ENCODE measurements at places on chromosomes 7 and 10. TPM values are rescaled to one million over a fixed set of nuclear protein-coding genes. Genes with fewer than 3 reads are reported as not detected.

GRCh38 chr10:133336577-133337369 lies at the start of gene CALY:
CALY (minus strand) TSS chr10:133336896; CDS start chr10:133328989, 7,907 bp downstream.
- H3K27ac ChIP-seq = peak within 1 kb of the TSS; percentile 34
- DNase-seq = peak; percentile 88
- H3K36me3 ChIP-seq = no peaks in the 10 kb centered on the region
- H3K4me1 ChIP-seq = peaks cover 7% of the 10 kb centered on the region
- H3K27me3 ChIP-seq = peaks cover 35% of the 10 kb centered on the region
- peak within 1 kb of the TSS; percentile 45 for H3K4me3 ChIP-seq

GRCh38 chr10:34507217-34507616 lies 307.9 kb downstream of the PARD3 start:
- no peaks in the 10 kb centered on the region for H3K36me3 ChIP-seq
- no peaks in the 10 kb centered on the region for H3K4me1 ChIP-seq
- no peak overlapping the region for H3K27ac ChIP-seq
- no peak overlapping the region for H3K4me3 ChIP-seq
- DNase-seq = no peak

Gene C10orf90
- not detected for total RNA-seq

DNA sequence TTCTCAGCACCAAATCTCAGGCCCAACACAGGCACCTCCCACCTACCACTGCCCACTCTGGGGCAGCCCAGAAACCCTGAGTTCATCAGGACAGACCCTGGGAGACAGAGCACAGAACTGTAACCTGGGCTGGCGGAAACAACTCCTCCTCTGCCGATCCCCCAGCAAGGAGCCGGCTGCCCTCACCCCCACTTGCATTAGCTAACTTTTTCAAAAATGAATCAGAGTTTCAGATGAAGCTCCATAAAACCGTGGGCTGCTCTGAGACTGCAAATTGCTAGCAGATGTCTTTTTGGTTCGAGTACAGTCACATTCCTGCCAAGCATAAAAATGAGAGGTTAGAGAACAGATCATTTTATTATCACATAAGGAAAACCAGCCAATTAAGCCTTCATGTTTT lies 93.4 kb upstream of the PARD3 start:
- no peaks in the 10 kb centered on the region for H3K4me1 ChIP-seq
- H3K27me3 ChIP-seq = no peaks in the 10 kb centered on the region
- no peaks in the 10 kb centered on the region for H3K36me3 ChIP-seq
- no peak for DNase-seq

GRCh38 chr7:69703099-69703498 lies 104.8 kb downstream of the AUTS2 start:
- H3K27me3 ChIP-seq = peaks cover 4% of the 10 kb centered on the region
- no peak overlapping the region for H3K4me3 ChIP-seq
- H3K36me3 ChIP-seq = no peaks in the 10 kb centered on the region
- H3K4me1 ChIP-seq = peaks cover 29% of the 10 kb centered on the region
- no peak overlapping the region for H3K27ac ChIP-seq
- no peak for DNase-seq

DNA sequence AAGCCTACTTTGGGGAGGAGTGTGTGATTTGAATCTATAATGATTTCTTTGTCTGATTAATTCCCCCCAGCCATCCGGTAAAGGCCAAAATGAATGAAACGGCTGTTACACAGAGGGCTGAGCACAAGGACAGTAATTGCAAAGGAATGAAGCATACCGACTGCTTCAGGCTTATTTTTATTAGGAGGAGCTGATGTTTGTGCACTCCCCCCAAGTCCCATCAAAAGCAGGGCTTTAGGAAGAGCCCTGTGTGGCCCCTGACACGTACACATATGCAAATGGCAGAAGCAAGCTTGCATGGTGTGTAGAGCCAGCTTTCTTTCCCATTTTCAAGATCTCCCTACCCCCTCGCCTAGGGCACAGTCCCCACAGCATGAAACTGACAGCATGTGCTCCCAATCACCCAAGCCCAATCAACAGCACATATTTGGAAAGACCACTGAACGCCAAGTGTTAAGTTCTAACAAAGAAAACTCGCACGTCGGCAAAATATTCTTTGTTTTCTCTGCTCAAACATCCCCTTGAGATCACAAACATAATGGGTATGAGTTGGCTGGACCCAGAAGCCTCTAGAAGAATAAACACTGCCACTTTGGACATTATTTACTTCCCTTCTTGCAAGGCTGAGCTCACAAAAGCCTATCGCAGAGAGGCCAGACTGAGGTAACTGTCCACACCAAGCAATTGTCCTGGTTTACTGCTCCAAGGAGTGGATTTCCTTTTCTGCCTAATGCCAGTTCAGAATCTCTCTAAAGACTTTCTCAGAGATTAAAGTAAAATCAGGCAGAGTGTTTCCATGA lies 143.0 kb downstream of the CUBN start:
- DNase-seq = no peak
- H3K4me3 ChIP-seq = no peak overlapping the region
- peaks cover 6% of the 10 kb centered on the region for H3K27me3 ChIP-seq
- no peak overlapping the region for H3K27ac ChIP-seq
- H3K36me3 ChIP-seq = no peaks in the 10 kb centered on the region

Gene FXYD4
- total RNA-seq = not detected

- no peak overlapping the region for H3K4me3 ChIP-seq
- no peaks in the 10 kb centered on the region for H3K27me3 ChIP-seq
- no peak overlapping the region for H3K27ac ChIP-seq
- H3K4me1 ChIP-seq = no peaks in the 10 kb centered on the region
Observed at GRCh38 chr10:129345763-129346162, 121.3 kb upstream of the MGMT start.

Gene CRYGN
- total RNA-seq = not detected

DNA sequence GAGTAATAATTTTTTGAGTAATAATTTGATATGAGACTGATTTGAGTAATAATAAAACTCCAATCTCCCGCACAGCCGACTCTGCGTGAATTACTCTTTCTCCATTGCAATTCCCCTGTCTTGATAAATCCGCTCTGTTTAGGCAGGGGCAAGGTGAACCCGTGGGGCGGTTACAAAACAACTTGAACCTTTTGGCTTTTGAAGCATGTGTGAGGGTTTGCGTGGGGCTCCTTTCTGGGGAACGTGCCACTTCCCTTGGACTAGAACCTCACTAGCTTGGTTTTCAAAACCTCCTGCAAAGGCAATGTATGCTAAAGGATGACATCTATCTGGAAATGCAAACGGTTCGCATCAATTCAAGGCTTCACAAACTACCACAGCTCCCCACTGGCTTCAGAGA lies 1.5 kb downstream of the CRPPA start:
- no peaks in the 10 kb centered on the region for H3K27me3 ChIP-seq
- peaks cover 28% of the 10 kb centered on the region for H3K4me1 ChIP-seq
- peak overlapping the region; percentile 81 for H3K4me3 ChIP-seq
- H3K36me3 ChIP-seq = peaks cover 12% of the 10 kb centered on the region
- no peak for DNase-seq

Gene MBLAC1
- 5.6 TPM for total RNA-seq

GRCh38 chr7:130946114-130946513 lies 212.1 kb upstream of the KLF14 start:
- H3K27me3 ChIP-seq = no peaks in the 10 kb centered on the region
- peak overlapping the region; percentile 85 for H3K27ac ChIP-seq
- H3K4me3 ChIP-seq = peak overlapping the region; percentile 47
- peaks cover 62% of the 10 kb centered on the region for H3K36me3 ChIP-seq
- DNase-seq = no peak

DNA sequence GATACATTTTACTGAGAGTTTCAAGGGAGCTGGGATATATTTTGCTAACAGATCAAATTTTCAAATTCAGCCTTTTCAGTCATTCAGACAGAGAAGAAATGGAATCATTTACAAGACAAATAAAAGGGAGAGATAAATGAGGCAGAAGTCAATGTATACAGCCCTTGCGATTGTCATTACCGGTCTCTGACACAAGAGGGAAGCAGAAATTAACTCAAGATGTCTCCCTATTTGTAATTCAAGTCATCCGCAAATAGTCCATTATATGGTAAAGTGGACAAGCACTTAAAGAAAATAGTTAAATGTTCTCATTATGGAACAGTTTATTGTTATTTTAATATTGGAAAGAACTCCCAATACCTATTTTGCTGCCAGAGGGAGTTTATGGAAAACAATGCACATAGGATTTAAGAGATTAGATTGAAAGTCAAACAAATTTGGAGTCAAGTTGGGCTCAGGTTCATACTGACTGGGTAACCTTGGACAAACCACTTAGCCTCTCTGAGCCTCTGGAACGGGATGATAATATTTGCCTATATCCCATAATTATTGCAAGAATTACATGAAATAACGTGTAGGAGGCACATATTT lies 89.3 kb upstream of the PRKCQ start:
- H3K27ac ChIP-seq = no peak overlapping the region
- DNase-seq = no peak
- H3K4me3 ChIP-seq = no peak overlapping the region
- peaks cover 26% of the 10 kb centered on the region for H3K4me1 ChIP-seq
- H3K27me3 ChIP-seq = peaks cover 19% of the 10 kb centered on the region
- H3K36me3 ChIP-seq = no peaks in the 10 kb centered on the region

- H3K27ac ChIP-seq = peak overlapping the region; percentile 41
- peaks cover 2% of the 10 kb centered on the region for H3K36me3 ChIP-seq
- DNase-seq = no peak
- H3K4me3 ChIP-seq = no peak overlapping the region
Observed at GRCh38 chr7:128060018-128060417, 28.8 kb upstream of the LRRC4 start.

DNA sequence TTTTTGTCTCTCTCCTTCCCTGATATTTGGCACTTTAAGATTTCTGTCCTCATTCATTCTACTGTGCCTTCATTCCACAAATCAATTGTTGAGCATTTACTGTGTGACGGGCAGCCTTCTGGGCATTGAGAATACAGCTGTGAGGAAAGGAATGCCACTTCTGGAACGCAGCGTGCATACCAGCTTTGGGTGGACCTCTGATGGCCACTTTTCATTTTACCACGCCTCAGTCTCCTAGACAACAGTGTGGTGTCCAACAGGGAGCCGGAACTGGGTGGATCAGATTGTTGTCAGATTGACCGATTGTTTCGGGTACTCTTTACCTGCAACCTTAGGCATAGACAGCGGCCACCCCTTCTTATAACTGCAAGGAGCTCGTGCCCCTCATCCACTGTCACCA lies 222.7 kb upstream of the DPP6 start:
- H3K4me3 ChIP-seq = no peak overlapping the region
- no peaks in the 10 kb centered on the region for H3K36me3 ChIP-seq
- H3K27me3 ChIP-seq = no peaks in the 10 kb centered on the region
- no peak for DNase-seq
- no peaks in the 10 kb centered on the region for H3K4me1 ChIP-seq

DNA sequence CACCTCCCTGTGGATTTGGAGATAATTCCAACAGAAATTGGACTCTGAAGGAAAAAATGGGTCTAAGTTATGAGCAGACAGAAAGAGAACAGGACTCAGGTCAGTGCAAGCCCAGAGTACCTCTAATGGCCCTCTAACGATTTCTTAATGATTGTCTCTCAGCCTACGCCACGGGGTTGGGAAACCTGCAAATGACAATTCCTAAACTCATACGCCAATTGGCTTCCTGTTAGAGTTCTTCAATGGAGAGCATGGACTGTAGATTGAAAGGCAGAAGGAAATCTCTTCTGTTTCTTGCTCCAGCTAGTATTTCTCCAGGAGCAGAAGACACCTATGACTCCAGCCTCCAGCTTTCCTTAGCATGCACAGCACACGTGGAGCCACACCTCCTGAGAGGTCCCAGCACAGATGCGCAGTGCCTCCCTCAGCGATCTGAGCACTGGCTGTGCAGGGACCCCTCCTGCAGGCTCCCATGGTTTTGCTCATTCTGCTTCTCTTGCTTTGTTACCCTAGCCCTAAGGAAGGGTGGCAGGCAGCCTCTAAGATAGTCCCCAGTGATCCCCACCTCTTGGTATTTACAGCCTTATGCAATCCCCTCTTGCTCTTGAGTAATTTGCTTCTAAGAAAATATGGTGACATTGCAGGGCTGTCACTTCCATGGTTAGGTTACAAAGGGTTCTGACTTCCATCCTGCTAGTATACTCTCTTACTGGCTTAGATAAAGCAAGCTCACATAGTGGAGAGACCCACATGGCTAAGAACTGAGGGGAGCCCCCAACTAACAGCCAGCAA lies 30.1 kb downstream of the DENND11 start:
- H3K27me3 ChIP-seq = no peaks in the 10 kb centered on the region
- peaks cover 27% of the 10 kb centered on the region for H3K36me3 ChIP-seq
- no peak for DNase-seq
- H3K4me1 ChIP-seq = peaks cover 19% of the 10 kb centered on the region
- H3K27ac ChIP-seq = no peak overlapping the region

- H3K27me3 ChIP-seq = no peaks in the 10 kb centered on the region
- H3K36me3 ChIP-seq = peaks cover 36% of the 10 kb centered on the region
- DNase-seq = no peak
- H3K27ac ChIP-seq = no peak overlapping the region
- no peaks in the 10 kb centered on the region for H3K4me1 ChIP-seq
Observed at GRCh38 chr7:92192326-92192725, 13.4 kb upstream of the LRRD1 start.

GRCh38 chr10:50400694-50401093 lies 149.4 kb upstream of the ASAH2 start:
- H3K27ac ChIP-seq = no peak overlapping the region
- H3K36me3 ChIP-seq = peaks cover 22% of the 10 kb centered on the region
- no peak for DNase-seq
- H3K4me3 ChIP-seq = no peak overlapping the region
- H3K4me1 ChIP-seq = peaks cover 63% of the 10 kb centered on the region
- H3K27me3 ChIP-seq = no peaks in the 10 kb centered on the region

GRCh38 chr10:34985823-34986222 lies 104.3 kb downstream of the CUL2 start:
- no peaks in the 10 kb centered on the region for H3K4me1 ChIP-seq
- H3K27me3 ChIP-seq = no peaks in the 10 kb centered on the region
- H3K27ac ChIP-seq = no peak overlapping the region
- DNase-seq = no peak

DNA sequence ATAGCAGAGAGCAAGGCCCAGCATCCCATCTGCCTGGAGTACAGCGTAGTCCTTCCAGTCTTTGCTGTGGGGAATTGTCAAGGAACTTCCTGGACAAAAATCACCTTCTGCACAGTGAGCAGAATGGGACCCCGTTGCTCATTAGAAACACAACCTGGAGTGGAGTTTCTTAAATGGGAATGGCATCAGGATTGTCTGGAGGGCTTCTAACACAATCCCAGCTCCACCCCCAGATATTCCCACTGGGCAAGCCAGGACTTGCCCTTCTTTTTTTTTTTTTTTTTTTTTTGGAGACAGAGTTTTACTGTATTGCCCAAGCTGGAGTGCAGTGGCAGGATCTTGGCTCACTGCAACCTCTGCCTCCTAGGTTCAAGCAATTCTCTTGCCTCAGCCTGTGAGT lies 356.4 kb downstream of the GALNT17 start:
- no peaks in the 10 kb centered on the region for H3K4me1 ChIP-seq
- H3K4me3 ChIP-seq = no peak overlapping the region
- H3K36me3 ChIP-seq = no peaks in the 10 kb centered on the region
- DNase-seq = no peak
- no peak overlapping the region for H3K27ac ChIP-seq

- no peak overlapping the region for H3K4me3 ChIP-seq
- no peaks in the 10 kb centered on the region for H3K36me3 ChIP-seq
- peaks cover 6% of the 10 kb centered on the region for H3K27me3 ChIP-seq
Observed at GRCh38 chr7:27300421-27300820, 57.8 kb downstream of the EVX1 start.

- no peaks in the 10 kb centered on the region for H3K27me3 ChIP-seq
- H3K36me3 ChIP-seq = peaks cover 13% of the 10 kb centered on the region
- H3K27ac ChIP-seq = no peak overlapping the region
- H3K4me3 ChIP-seq = no peak overlapping the region
Observed at GRCh38 chr10:72616716-72617115, 9.2 kb downstream of the MICU1 start.
